ENCODE measurements at places on chromosomes 5 and 9.

GRCh38 chr9:396396-396795 lies 181.7 kb downstream of the DOCK8 start:
- no peak for DNase-seq

GRCh38 chr9:96217754-96218693 lies 84.0 kb downstream of the HSD17B3 start:
- peak; percentile 75 for DNase-seq

DNA sequence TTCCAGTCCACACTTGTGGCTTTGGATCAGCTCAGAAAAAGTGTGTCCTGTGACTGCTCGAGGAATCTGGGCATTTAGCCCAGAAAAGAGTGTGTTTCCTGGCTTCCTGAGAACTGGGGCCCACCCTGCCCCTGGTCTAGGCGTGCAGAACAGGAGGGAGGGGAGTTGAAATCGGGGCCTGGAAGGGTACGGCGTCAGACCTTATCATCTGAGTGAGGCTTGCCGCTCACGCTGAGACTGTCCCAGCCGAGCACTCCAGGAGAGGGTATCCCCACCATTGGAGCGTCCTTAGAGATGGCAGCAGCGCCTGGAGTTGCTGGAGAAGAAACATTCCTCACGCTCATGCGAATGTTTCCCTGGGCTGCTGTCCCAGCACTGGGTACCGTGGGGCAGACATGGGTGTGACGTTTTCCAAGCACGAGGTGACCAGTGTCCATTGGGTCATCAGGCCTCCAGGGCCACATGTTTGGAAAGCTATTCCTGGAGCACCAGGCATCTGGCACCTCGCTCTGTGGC lies 22.5 kb downstream of the NEK6 start:
- peak; percentile 95 for DNase-seq

DNA sequence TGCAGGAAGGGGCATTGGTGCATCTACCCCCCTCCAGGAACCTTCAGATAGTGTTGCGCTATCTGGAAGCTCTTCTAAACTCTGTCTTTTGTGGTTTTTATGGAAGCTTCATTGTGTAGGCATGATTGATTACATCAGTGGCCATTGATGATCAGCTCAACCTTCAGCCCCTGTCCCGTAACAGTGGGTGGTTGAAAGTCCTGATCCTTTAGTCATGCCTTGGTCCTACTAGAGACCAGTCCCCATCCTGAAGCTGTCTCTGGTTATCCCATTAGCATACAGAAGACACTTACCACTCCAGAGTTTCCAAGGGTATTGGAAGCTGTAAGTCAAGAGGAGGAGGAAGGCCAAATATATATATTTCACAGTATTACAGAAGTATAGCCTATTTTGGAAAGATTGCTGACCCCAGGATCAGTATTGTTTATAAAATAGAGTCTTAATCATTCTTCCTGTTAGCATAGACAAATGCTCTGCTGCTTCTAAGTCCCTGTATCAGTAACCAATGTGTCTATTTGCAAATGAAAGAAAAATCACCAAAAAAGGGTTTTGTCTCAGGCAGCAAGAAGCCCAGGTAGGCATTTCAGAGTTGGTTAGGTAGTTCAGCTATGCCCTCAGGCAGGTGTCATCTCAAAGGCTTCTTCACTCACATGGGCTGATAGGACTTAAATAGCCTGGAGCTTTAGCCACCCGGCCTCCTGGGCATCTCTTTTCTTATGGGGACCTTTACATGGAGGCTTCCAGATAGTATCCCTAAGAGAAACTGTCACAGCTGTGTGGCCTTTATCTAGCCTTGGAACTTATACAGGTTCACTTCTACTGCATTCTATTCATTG lies 41.6 kb downstream of the SPIN1 start:
- peak; percentile 16 for DNase-seq

GRCh38 chr5:116699332-116699731 lies 124.7 kb upstream of the SEMA6A start:
- no peak for DNase-seq

DNA sequence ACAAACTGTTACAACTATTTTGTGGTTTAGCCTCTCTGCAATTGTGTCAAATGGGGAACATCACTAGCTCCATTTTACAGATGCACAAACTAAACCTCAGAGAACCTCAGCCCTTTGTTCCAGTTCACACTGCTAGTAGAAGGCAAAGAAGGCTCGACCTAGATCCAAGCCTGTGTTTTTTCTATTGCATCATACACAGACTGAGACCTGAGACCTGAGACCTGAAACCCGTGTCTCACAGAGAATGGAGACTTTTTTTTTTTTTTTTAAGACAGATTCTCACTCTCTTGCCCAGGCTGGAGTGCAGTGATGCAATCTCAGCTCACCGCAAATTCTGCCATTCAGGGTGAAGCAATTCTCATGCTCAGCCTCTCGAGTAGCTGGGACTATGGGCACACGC lies 120.8 kb downstream of the GALNT10 start:
- DNase-seq = no peak

DNA sequence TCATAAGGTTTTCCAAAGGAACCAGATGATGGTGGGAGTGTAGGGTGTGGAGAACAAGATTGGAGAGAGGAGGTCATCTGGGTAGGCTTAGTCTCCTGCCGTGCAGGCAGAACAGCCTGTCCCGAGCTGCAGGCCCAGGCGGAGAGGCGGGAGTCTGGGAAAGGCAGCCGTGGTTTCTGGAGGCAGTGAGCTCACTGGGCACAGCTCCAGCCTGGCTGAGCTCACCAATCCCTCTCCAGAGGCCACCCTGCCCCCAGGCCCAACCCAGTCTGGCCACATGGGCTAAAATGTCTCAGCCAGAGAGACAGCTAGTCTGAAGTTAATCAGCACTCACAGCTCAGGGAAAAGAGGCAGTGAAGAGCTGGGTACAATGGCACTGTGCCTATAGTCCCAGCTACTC lies 12.3 kb downstream of the P4HA2 start:
- peak; percentile 88 for DNase-seq

Measured in dermis blood vessel endothelial cell (primary cell).